ENCODE measurements at places on chromosomes 1 and 21.

GRCh38 chr1:15123925-15124324 is 29.6 kb upstream of the TMEM51 start:
- DNase-seq: no peak

DNA sequence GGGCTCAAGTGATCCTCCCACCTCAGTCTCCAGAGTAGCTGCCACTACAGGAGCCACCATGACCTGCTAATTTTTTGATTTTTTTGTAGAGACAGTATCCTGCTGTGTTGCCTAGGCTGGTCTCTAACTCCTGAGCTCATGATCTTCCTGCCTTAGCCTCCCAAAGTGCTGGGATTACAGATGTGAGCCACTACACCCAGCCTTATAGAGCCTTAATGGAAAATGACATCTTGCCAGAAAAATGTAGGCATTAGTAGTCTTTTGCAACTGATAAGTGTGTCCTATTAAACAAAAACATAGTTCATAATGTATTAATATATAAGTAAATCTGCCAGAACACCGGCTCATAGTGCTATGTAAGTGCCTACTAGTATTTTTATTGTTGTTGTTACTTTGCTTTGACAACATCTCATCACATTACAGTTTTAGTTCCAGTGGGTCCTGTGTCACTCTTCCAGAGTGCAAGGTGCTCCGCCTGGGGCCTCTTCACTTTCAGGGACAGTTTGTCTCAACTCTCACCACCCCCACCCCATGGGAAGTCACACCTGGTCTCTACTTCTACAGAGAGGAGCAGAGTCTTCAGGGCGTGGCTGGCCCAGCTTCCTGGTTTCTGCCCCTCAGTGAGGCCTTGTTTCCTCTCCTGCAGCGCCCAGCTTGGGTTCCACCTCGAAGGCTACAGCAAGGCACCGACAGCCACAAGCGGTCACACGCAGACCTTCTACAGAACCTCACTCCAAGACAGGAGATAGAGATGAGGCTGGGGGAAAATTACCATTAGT is 30.1 kb downstream of the RHOU start:
- DNase-seq: no peak

GRCh38 chr1:206110161-206110560 is 7.0 kb downstream of the AVPR1B start:
- no peak for DNase-seq

DNA sequence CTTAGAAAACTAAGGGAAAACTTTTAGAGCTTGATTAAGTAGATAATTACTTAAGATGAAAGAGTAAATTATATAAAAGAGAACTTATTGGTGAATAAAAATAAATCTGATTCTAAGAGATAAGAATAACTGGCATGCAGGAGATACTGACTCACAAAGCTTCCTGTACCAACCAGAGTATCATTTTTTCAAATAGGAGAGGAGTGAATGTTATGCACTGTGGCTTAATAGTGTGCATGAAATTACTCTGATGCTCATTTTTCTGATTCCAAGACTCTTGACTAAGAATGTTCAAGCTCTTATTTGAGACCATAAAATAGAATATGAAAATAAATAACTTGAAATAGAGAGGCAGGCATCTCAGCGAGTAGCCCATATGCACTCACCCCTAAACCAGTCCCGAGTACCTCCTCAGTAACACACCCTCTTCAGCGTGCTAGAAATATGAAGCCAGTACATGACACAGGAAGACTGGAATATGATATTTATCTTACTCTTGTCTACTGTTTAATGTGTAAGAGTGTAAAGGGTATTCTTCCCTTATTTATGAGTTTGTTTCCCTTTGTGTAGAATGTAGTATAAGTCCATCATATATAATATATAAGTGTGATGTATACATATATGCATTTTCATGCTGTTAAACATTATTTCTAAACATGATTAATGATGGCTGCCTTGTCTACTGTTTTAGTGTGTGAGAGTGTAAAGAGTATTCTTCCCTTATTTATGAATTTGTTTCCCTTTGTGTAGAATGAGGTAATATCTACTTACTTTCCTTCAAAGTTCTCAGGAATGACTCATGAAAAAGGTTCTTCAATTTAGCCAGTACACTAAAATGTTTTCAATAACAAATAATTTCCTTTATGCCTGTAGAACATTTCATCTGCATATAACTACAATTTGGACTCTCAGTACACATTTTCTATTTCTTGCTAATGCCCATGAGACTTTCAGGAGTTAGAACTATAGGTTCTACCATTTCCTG is 99.2 kb upstream of the PALMD start:
- DNase-seq: no peak

DNA sequence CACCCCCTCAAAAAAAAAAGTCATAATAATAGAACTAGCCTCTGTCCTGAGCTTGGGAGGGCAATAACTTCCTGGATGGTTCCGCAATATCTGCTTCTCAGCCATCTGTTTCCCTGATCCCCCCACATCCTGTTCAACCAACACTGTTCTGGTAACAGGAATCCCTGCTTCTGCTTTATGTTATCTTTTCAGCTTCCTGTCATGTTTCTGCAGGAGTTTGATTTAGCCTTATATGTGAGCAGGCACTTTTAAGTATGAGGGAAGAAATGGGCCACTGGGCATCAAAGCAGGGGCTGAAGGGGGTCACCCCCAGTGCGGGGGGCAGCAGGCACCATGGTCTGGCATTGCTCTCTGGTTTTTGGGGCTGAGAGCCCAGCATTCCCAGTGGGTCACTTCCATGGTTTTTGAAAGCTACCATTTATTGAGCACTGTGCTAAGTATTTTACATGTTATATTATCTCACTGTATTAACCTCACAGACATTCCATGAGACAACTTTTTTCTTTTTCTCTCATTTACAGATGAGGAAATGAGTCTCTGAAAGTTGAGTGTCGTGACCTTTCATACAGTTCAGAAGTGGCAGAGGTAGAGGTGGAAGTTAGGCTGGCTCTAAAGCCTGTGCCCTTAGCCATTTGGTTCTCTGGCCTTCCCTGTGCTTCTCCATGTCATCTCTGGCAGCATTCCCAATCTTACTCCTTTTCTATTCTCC is 61.9 kb downstream of the DNTTIP2 start:
- DNase-seq: peak; percentile 89

GRCh38 chr1:234863551-234863971 is 253.6 kb upstream of the IRF2BP2 start:
- DNase-seq: no peak

Measured in GDM1 (cell line).